Spleen (tissue), 13 donors: ENCODE measurements at places on chromosomes 5 and 9. TPM values are rescaled to one million over a fixed set of nuclear protein-coding genes. Genes with fewer than 3 reads are reported as not detected.

- DNase-seq, result no peak
Measured at GRCh38 chr5:113047234-113047633, 70.6 kb downstream of the DCP2 start.

DNA sequence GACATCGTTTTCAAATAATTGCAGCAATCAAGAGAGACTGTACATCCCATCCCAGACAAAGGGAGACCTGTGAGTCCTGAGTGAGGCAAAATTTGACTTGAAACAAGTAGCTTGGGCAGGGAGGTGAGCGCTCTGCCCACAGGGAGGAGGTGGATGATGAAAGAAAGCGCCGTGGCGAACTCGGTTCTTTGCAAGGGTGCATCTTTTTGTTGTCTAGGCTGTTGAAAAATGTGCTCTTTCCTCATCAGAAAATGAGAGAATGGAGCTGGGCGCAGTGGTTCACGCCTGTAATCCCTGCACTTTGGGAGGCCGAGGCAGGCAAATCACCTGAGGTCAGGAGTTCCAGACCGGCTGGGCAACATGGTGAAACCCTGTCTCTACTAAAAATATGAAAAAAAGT is 150.5 kb downstream of the GAPVD1 start:
- DNase-seq, result no peak

DNA sequence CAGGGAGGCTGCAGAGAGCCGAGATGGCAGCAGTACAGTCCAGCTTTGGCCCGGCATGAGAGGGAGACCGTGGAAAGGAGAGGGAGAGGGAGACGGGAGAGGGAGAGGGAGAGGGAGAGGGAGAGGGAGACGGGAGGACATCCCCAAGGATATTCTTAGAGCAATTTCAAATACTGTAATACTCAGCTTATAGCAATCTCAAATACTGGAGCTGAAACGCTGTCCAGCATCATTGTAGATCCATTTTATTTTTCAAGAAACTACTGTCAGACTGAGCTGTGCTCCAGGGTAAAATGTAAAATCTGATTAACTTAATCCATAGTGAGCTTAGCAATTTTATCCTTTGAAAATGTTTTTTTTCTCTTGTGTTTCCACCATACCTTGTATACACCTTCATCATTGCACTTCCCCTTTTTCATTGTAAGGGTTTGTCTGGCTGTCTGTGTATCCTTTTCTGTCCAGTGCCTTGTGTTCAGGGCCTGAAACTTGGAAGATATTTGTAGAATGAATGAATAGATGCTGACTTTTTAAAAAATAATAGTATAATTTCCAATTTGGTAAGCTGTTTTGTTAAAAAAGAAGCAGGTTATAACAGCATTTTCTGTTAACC is 64.0 kb upstream of the LRRC70 start:
- no peak for DNase-seq

GRCh38 chr9:122808141-122808540 is 8.2 kb downstream of the OR1K1 start:
- no peak for DNase-seq

DNA sequence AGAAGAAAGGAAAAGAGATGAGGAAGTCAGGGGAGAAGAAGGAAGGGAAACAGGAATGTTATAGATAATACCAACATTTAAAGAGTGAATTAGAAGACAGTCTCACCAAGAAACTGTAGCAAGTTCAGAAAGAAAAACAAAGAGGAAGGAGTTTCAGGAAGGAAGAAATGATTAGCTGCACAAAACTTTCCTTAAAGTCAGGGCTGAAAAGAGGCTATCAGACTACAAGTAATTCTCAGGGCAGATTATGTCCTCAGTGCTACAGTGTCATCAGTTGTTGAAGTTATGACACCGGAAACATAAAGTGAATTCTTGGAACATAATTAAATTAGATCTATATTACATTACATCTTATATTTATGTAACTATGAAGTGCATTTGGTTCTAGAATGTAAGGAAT is 226.9 kb downstream of the ARRDC3 start:
- no peak for DNase-seq

DNA sequence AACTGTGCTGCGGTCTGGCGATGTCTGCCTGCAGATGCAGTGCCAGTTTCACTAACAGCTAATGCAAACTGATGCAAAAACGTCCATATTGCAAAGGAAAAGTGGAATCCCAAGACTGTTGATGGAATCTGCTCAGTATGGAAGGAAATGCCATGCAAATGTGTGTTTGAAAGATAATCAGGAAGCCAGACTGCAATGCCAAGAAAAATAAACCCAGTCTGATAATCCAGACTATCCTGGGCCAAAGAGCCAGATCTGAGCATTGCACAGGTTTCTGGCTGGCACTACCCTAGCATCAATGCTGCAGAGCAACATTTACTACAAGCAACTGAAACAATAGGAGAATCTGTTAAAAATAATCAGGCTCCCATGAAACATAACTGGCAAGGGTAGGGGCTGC is 130.3 kb downstream of the FSTL4 start:
- DNase-seq, result no peak

GRCh38 chr5:66810848-66811261 is 214.7 kb downstream of the MAST4 start:
- DNase-seq, result no peak

- DNase-seq, result no peak
Measured at GRCh38 chr9:86902991-86903733, 44.1 kb downstream of the GAS1 start.

DNA sequence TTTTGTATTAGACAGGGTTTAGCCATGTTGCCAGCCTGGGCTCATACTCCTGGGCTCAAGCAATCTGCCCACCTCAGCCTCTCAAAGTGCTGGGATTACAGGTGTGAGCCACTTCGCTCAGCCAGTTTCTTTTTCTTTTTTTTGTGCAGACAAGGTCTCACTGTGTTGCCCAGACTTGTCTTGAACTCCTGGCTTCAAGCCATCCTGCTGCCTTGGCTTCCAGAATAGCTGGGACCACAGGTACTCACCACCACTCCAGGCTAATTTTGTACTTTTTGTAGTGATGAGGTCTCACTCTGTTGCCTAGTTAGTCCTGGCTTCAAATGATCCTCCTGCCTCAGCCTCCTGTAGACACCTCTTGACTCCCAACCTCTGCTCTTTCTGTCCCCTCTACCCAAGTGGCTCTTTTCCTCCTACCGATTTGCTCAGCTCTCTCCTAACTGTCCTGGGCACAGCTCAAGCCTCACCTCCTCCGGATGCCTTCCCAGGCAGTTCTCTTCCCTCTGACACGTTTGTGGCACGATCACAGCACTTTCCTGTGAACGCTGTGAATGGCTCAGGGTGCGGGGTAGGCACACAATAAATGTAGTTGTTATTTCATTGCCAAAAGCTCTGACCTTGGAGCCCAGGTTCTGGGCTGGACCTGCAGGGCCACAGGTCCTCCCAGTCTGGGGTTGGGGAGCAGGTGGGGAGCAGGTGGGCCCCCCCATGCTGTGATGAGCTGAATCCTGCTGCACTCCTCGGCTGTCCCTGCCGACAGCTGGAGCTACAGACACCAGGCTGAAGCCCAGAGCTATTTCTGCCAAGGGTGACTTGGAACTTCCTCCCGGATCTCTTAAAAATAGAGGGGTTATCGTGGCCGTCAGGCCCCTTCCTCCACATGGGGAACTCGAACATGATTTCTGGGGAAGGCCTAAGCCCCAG is 23.9 kb downstream of the GFI1B start:
- peak; percentile 48 for DNase-seq

DNA sequence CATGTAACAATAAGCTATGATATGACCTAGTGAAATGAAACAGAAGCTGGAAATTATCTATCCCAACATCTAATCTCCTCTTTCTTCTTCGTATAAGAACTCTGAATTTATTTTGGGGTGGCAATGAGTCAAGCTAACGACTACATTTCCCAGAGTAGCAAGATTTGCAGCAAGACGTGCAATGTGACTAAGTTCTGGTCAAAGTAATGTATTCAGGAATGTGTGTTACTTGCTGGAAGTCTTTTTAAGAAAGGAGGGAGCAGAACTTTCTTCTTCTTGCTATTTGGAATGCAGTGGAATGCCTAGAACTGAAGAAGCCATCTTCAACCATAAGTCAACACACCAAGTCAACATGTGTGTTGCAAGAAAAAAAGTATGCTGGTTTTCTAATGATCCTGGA is 406.6 kb upstream of the MEF2C start:
- no peak for DNase-seq

DNA sequence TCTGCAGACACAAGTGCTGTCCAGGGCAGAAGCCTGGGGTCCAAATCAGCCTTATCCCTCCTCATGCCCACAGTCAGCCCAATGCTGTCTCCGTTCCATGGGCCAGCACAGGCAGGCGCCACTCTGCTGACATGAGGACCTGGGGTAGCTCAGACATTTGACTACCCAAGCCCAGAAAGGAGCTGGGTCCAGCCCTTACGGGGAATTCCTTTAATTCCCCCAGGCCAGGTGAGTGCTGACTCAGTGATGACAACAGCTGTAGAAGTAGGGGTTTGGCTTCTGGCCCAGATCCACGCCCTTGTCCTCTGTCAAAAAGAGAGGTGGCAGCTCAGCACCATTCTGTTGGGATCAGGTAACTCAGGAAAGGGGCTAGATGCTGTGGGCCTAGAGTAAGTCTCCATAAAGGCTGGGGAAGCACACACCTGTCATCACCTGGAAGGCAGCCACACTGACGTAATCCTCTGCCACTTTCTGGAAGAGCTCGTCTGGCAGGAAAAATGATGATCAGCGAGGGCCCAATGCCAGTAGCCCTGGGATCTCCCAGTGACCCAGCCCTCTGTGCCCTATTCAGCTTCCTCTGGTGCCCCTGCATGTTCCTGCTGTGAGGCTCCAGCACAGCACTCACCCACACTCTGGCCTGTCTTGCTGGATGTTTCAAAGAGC is 1.9 kb downstream of the RAB24 start:
- DNase-seq, result peak; percentile 73

DNA sequence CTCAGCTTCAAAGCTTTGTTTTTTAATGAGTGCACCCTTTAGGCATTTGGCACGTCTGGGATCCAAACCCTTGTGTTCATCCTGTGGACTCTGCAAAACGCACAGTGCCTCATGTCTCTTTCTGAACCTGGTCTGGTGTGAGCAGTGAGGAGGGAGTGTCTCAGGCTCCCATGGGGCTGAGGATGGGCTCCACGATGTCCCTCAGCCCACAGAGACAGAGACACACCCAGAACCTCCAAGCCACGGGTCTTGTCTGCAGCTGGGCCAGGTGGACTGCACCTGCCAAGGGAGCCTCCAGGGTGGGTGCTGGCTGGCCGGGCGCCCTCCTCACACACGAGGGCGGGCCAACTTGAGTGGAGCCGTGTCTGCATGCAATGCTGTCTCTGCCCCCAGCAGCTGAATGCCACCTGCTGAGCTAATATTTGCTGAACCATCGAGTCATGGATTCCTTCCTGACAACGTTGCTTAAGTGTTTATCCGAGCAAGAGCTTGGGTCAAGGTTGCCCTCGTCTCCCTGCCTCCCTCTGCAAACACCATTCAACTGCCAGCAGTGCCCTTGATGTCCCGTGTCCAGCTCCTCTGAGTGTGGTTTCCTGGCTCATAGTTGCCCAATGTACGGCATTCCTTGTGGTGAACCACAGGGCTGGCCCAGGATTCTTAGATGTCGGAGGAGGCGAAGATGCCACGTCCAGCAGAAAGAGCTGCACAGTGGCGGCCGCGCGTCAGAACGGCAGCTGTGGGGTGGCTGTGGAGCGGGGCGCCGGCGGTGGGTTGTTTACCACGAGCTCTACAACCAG is 31.4 kb upstream of the LPCAT1 start:
- DNase-seq, result no peak

GRCh38 chr9:136514022-136514714 is 31.3 kb upstream of the SEC16A start:
- DNase-seq, result no peak

GRCh38 chr5:158164296-158165047 is 305.5 kb upstream of the CLINT1 start:
- DNase-seq, result no peak

DNA sequence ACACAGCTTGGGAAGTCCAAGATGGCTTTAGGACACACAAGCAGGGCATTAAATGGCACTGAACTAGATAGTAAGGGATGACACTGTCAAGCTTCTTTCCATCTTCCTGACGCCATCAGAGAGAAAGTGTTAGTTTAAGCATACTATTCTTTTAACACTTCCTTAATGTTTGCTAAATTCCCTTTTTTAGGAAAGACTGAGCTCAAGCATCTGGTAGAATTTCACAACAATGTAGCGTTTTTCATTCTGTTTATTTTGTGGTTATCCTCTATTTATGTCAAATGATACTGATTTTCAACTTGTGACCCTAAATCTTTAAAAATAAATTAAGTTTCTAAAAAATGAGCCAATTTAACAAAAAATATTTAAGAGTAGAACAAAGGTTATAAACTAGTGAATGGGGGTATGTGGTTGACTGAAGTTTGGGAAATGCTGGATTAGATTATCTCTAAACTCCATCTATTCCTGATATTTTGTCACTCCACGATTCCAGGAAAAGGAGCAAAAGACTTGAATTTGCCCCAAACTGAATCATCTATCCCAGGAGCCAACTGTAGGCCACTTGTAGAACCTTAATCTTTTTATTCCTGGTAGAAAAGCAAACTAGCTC is 147.4 kb upstream of the KLF9 start:
- no peak for DNase-seq

DNA sequence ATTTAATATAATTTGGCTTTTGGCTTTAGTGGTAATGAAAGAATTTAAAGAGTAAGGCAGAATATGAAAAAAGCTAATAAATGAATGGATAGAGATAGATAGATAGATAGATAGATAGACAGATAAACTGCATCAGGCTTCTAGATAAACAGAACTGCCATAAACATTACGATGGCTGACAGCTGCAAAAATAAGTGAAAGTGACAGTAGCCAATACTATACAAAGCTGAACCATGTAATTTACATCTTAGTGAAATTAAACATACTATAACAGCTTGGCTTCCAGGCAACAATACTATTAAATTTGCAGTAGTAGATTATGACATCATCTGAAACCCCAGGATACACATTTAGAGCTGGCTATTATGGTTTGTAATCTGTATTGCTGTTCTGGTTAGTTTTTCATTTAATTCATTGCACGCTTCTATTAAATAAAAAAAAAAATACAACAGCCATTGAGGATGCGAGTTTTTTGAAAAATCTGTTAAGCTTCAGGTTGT is 1354.8 kb downstream of the PTPRD start:
- no peak for DNase-seq

- no peak for DNase-seq
Measured at GRCh38 chr9:84139296-84140070, 158.9 kb downstream of the RMI1 start.

- DNase-seq, result no peak
Measured at GRCh38 chr5:138850865-138851435, 24.2 kb downstream of the LRRTM2 start.

- DNase-seq, result no peak
Measured at GRCh38 chr9:15416880-15417279, 5.8 kb upstream of the SNAPC3 start.

DNA sequence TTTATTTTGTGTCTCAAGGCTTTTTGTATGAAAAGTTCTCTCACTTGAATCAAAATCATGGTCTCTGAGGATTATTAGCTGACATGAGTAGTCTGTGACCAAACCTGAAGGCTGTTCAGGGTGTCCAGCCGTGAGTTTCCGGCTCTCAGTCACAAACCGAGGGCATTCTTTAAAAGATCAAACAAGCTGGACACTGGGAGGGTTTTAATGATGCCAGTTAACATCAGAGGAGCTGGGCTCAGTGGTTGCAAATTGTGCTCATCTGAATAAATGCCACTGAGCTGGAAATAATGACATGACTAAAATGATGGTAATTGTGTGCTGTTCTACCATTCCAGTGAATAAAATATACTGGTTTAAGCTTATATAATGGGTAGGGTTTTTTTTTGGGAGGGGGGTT is 153.1 kb downstream of the FOCAD start:
- DNase-seq, result no peak

The IER5L gene
- 3.9 TPM for total RNA-seq

The CD72 gene
- total RNA-seq, result 74.4 TPM

The PCDHA1 gene
- total RNA-seq, result not detected

The NME5 gene
- total RNA-seq, result not detected

The OR1Q1 gene
- total RNA-seq, result not detected

The CMYA5 gene
- total RNA-seq, result 0.52 TPM

The ROPN1L gene
- total RNA-seq, result 7.5 TPM
